Calu3 (cell line): ENCODE measurements at places on chromosomes 12 and 14.

DNA sequence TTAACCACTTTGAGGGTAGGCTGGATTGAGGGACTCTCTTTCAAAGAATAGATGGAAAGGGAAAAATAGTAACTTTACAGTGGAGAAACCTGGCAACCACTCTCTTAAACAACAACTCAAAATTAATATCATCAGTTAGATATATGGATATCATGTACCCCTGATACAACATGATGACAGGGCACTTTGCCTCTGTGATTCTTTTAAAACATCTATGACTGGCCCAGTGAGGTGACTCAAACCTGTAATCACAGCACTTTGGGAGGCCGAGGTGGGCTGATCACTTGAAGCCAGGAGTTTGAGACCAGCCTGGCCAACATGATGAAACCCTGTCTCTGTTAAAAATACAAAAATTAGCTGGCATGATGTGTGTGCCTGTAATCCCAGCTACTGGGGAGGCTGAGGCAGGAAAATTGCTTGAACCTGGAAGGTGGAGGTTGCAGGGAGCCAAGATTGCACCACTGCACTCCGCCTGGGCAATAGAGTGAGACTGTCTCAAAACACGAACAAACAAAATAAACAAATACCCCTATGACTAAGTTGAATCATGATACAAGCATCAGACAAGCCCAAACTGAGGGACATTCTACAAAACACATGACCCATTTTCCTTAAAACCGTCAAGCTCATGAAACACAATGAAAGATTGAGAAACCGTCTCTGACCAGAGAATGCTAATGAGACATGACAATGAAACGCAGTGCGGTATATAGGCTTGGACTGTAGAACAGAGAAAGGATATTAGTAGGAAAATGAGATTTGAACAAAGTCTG is 26.4 kb upstream of the SLC7A8 start:
- no peak for DNase-seq

GRCh38 chr12:53059434-53060063 is 9.7 kb downstream of the TNS2 start:
- no peak for DNase-seq

DNA sequence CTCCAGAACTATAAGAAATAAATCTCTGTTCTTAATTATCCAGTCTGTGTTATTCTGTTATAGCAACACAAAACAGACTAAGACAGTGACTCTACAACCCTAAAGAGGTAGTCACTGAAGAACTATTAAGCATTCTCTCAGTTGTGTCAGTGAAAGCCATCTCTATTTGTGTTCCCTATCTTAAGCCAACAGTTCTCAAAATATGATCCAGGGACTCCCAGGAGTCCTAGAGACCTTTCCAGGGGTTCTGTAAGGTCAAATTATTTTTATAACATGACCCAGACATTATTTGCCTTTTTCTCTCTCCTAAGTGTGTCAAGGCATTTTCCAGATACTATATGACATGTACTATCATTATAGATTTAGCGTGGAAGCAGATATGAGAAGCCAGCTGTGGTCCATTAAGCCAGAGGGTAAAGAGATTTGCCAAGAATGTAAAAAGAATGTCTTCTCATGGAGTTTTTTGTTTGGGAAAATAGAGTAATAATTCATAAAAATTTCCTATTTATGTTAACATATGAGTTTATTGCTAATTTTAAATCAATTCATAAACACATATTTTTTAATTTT is 315.8 kb downstream of the RGS6 start:
- DNase-seq, result no peak

DNA sequence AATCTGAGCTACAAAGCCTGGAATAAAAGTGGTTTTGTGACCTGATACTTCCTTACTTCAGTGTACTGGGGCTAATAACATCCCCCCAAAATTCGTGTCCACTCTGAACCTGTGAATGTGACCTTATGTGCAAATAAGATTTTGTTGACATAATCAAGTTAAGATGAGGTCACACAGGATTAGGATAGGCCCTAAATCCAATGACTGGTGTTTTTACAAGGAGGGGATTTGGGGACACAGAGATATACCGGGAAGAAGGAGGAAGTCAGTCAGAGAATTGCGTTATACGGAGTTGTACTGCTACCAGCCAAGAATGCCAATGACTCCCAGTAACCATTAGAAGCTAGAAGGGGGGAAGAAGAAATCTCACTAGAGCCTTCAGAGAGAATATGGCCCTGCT is 299.9 kb downstream of the ACSS3 start:
- DNase-seq, result no peak

DNA sequence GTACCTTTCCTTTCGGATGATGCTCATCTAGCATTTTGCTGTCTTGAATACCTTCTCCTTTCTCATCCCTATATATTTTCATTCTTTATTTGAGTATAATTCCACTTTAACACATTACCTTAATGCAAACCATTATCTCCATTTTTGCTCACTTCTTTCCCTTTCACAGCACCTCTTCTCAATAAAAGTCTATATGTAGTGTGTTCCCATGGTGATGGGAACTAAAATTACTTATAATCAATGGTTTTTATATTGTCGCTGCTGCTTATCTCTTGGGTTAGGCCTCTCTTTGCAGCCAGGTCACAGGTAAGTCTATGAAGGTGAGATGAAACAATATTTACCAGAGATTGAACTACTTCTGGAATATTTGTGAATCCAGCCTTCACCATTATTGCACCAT is 121.6 kb upstream of the FGD4 start:
- DNase-seq, result no peak

DNA sequence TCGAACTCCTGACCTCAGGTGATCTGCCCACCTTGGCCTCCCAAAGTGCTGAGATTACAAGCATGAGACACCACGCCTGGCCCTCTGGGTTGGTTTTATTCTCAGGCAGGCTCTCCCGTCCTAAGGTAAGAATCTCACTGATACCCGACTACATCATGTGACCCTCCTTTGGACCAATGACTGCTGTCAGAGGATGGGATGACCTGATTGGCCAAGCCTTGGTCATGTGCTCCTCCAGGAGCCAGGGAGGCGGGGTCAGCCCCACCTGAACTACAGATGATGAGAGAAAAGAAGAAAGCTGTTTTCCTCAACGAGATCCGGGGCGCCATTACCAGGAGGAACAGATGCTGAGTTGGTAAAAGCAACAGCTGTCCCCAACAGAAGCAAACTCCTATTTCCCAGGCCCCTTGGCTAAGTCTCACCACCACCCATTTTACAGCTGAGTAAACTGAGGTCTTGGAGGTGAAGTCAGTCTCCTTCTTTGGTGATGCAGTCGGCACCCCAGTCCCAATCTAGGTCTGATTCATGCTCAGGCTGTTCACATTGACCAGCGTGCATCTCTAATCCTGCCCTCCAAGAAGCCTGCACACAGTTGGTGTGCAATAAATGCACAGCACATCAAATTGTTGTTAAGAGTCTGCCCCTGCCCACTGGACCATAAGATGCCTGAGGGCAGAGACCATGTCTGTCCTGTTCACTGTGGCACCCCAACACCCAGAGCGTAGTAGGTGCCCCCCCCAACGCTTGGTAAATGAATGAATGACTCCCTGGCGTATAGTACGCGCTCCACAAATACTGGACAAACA is 118.8 kb downstream of the SCARB1 start:
- peak; percentile 51 for DNase-seq

DNA sequence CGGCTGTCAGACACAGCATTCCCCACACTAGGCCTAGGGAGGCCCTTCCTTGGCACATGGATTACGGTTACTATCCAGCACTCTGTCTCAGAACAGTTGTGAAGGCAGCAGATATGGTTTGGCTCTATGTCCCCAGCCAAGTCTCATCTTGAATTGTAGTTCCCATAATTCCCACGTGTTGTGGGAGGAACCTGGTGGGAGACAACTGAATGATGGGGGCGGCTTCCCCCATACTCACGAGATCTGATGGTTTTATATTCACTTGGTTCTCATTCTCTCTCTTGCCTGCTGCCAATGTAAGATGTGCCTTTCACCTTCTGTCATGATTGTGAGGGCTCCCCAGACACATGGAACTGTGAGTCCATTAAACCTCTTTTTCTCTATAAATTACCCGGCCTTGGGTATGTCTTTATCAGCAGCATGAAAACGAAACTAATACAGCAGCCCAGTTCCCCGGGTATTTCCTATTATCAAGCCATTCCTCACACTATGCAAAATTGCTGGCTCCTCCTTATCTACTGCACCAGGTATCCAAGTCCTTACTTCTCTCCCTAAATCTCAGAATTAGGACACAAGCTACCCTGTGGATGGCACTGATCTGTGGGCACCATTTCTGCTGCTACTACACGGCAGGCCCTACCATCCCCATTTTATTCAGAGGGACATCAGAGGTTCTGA is 33.3 kb downstream of the NT5DC3 start:
- no peak for DNase-seq

DNA sequence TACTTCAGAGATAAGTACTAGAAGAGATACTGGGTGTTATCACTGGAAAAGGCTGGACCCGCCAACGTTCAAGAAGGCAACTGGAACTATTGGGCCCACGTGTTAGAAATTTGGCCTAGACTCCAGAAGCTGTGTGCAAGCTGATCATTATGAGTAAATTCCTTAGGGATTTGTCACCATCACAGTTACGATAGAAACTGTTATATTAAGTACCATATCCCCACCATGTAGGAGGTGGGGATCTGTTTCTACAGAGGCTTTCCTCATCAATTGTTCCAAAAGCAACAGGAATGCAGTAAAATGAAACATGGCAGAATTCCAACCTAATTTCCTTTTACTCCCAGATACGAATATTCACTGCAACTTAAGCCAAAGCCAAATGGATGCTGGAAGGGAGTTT is 170.7 kb downstream of the NOVA1 start:
- no peak for DNase-seq

- no peak for DNase-seq
Observed at GRCh38 chr14:76101391-76102379, 50.0 kb upstream of the GPATCH2L start.

GRCh38 chr12:15788233-15789219 is 662 bp downstream of the EPS8 start:
- peak; percentile 51 for DNase-seq

GRCh38 chr12:89461649-89462612 is 62.7 kb downstream of the GALNT4 start:
- no peak for DNase-seq

DNA sequence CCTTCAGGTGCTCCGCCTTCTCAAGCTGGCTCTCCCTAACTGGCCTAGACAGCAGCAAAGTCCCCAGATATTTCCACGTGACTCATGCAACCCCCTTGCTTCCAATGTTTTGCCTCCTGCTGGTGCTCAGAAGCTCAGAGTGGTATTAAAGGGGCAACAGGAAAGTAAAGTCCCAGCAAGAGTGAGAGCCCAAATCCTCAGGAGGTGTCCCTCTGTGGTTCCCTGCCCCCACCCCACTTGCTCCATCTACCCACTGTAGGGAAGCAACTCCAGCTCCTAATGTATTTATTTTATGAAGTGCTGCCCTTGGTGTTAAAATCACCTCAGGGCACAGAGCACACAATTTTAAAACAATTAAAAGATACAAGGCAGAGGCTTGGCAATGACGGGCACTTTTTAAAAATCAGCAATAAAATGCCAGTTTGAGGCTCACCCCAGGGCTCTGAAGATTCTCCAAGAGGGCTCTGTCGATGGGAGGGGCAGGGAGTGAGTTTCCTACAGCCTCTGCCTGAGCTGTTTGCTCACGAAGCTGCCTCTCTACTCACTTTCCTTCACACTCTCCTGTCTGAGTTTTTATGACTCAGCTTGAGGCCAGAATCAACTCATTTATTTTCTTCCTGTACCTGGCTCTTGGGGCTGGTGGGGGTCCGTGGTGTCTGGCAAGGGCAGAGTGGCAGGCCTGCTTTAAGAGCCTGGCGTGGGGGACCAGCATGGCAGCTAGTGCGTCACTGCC is 81.9 kb upstream of the MAX start:
- DNase-seq, result no peak

DNA sequence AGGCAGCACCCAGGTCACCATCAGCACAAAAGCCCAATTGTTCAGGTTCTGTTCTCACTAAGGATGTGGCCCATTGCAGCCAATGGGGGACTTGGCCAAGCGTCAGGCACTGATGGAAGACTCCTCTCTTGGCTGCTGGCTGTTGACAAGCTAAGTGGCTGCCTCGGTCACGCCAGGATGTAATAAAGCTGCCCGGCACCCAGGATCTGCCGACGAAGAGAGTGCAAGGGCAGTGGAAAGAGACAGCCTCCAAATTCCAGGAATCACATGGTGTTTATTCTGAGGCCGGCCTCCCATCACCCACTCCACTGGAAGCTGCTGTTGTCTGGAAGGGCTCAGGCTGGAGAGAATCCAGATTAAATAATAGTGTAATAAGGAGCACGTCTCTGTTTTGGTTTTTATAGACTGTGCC is 451.8 kb upstream of the TBX3 start:
- no peak for DNase-seq

GRCh38 chr14:24329736-24330135 is 5.1 kb downstream of the ADCY4 start:
- DNase-seq, result no peak

GRCh38 chr14:45084946-45085346 is 1.0 kb downstream of the PRPF39 start:
- DNase-seq, result no peak

DNA sequence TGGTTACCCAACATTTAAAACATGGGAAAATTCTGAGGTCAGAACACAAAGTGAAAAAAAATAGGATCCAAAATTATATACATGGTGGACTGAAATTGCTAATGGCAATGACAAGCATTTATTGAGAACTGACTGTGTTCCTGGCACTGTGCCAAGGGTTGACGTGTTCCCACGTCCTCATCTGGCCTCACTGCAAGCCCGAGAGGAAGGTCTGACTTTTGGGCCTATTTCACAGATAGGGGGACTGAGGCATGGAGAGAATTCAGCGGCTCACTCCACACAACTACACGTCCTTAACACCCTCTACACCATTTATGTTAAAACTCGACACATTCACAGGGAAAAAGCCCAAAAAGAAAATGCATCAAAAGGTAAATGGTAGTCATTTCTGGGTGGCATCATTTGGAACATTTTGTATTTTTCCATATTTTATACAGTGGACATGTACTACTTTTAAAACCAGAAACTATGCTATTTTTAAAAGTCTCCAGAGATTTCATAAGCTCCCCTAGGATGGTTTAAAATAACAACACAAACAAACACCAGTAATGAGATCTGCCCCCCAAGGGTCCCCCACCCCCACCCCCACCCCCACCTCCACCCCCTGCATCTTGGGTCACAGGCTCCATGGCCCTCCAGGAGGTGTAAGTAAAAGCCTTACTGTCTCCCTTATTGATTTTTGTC is 27.7 kb downstream of the CLMN start:
- DNase-seq, result peak; percentile 83

GRCh38 chr12:68620519-68621471 is 10.1 kb downstream of the RAP1B start:
- no peak for DNase-seq

- no peak for DNase-seq
Observed at GRCh38 chr12:92098594-92099380, 46.9 kb downstream of the BTG1 start.

DNA sequence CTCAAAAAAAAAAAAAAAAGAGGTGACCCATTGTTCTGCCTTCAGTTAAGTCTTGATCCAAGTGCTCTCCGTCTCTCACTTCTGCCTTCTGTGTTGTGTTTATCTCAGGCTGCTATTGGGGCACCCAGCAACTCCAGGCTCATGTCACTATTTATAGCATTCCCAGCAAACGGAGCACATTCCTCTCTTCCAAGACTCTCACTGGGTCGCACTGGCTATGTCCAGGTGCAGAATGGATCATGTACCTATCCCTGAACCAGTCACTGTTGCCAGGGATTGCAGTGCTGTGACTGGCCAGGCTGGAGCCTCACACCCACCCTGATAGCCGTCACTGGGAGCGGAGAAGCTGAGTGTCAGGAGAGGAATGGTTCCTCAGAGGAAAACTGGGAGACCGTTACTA is 31.2 kb downstream of the RHOF start:
- no peak for DNase-seq
